ENCODE measurements at places on chromosomes 6 and 20. TPM values are rescaled to one million over a fixed set of nuclear protein-coding genes. Genes with fewer than 3 reads are reported as not detected.

GRCh38 chr6:7621761-7622160 is 31.8 kb downstream of the SNRNP48 start:
- H3K36me3 ChIP-seq, result no peaks in the 10 kb centered on the region
- no peak overlapping the region for H3K4me3 ChIP-seq
- H3K27ac ChIP-seq, result no peak overlapping the region
- H3K4me1 ChIP-seq, result peaks cover 9% of the 10 kb centered on the region

Gene PKIB
- total RNA-seq, result not detected

Gene RAB32
- total RNA-seq, result not detected

Gene SSTR4
- total RNA-seq, result not detected
